ENCODE measurements at places on chromosomes 6 and 20. TPM values are rescaled to one million over a fixed set of nuclear protein-coding genes. Genes with fewer than 3 reads are reported as not detected.

SAYSD1 gene
- 8.3 TPM for total RNA-seq

MLN gene
- not detected for total RNA-seq

CGA gene
- not detected for total RNA-seq

PEX6 gene
- 28.3 TPM for total RNA-seq

ADGB gene
- total RNA-seq = not detected

C20orf173 gene
- not detected for total RNA-seq

OOEP gene
- total RNA-seq = not detected

MAFB gene
- total RNA-seq = 4.8 TPM

TFAP2C gene
- total RNA-seq = 10.8 TPM

BMP2 gene
- 2.5 TPM for total RNA-seq

TEAD3 gene
- 13.4 TPM for total RNA-seq

TMEM217 gene
- total RNA-seq = 0.46 TPM

WFDC12 gene
- not detected for total RNA-seq

FNDC1 gene
- not detected for total RNA-seq

MOG gene
- not detected for total RNA-seq

NSFL1C gene
- total RNA-seq = 47.6 TPM

C20orf204 gene
- total RNA-seq = 0.74 TPM

GPX5 gene
- total RNA-seq = not detected

CBLN4 gene
- total RNA-seq = not detected

CRIP3 gene
- not detected for total RNA-seq

NMBR gene
- not detected for total RNA-seq

SGK1 gene
- 48.3 TPM for total RNA-seq

RBPJL gene
- not detected for total RNA-seq

SAMD5 gene
- total RNA-seq = 0.37 TPM

NDUFAF4 gene
- 31.7 TPM for total RNA-seq

SLC2A10 gene
- 11.5 TPM for total RNA-seq

PTCRA gene
- not detected for total RNA-seq

NANP gene
- 4.7 TPM for total RNA-seq

KHDC1L gene
- not detected for total RNA-seq

ADTRP gene
- 1.8 TPM for total RNA-seq

FAM83C gene
- total RNA-seq = 3.2 TPM

BTNL2 gene
- not detected for total RNA-seq

TSBP1 gene
- not detected for total RNA-seq

PRR18 gene
- not detected for total RNA-seq

LRRC73 gene
- 0.21 TPM for total RNA-seq

IPCEF1 gene
- 0.07 TPM for total RNA-seq

PGC gene
- not detected for total RNA-seq
